AG04450 (cell line): ENCODE measurements at places on chromosomes 4 and X.

- peak; percentile 49 for DNase-seq
Observed at GRCh38 chrX:106707771-106708454, 18.6 kb upstream of the RNF128 start.

GRCh38 chrX:32868524-32868895 lies 342.8 kb downstream of the DMD start:
- DNase-seq = no peak

DNA sequence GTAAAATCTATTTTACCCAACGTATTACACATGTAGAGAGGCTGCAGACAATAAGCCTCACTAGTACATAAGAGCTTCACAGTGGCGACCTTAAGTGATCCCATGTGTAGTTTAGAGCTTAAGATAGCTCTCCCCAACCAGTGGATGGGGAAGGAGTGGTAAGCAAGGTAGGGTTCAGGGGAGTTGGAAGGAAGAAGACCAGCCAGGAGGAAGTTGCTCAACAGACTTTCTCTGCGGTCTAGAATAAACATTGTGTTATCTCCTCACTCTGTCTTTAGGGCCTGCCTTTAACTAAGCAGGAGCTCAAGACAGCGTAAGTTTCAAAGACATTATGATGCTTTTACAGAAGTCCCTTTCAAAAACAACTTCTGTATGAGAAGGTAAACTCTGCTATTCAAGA lies 16.8 kb downstream of the MEPE start:
- DNase-seq = no peak

GRCh38 chr4:156593464-156593863 lies 378.1 kb downstream of the PDGFC start:
- DNase-seq = no peak

GRCh38 chrX:15269618-15270521 lies at the start of gene ASB9:
Gene ASB9, minus strand, starts transcription at chrX:15270083. Its CDS starts 209 bp downstream, at chrX:15269874.
- DNase-seq = no peak

- no peak for DNase-seq
Observed at GRCh38 chrX:31168551-31168950, 96.7 kb upstream of the FTHL17 start.

DNA sequence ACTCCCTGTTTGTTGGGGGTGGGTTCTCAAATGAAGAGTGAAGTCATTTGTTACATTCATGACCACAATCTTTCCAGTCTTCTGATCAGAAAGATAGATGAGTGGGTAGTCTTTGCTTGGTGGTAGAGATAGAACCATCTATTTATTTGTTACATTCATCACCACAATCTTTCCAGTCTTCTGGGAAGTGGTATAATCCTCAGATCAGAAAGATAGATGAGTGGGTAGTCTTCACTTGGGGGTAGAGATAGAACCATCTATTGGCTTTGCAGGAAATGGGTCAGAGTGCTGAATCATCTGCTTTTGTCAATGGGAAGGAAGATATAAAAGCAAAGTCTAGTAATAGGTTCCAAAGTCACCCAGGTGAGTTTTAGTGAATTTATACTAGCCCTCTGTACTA lies 64.2 kb upstream of the EPGN start:
- no peak for DNase-seq

DNA sequence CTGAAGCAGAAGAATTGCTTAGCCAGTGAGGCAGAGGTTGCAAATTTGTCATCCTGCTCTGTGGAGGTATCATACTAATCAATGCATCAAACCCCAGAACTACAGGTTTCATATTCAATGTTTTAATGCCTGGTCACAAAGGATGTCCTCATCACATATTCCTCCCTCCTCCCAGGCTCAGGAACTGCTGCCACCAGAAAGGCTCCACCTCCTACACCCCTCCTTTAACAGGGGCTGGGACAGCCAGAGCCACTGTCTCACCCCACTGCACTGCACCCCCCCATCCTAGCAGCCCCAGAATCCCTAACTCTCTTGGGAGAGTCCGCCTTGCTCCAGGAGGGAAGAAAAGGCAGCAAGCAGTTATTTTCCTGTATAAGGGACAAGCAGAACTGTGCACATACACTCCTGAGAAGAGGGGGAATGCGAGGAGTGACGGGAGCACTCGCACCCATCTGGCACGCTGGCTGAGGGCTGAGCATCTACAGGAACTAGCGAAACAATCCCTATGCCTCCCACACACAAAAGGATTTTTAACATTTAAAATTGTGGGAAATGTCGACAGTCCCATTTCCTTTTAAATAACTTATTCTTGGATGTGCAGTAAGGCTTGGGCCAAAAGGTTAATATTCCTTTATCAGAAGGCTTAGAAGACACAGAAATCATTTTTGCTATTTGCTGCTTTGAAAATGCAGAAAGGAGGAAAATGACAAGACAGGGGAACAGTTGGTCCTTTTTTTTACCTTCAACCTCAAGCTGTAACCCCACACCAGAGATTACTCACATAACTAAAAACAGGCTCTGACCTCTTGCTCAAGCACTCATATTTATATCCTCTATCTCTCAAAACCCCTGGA lies 27.8 kb downstream of the CD99L2 start:
- DNase-seq = no peak
